ENCODE measurements at places on chromosomes 4 and X.

- DNase-seq, result no peak
These were observed 1090.9 kb upstream of the INTU start for GRCh38 chr4:126541820-126542219.

DNA sequence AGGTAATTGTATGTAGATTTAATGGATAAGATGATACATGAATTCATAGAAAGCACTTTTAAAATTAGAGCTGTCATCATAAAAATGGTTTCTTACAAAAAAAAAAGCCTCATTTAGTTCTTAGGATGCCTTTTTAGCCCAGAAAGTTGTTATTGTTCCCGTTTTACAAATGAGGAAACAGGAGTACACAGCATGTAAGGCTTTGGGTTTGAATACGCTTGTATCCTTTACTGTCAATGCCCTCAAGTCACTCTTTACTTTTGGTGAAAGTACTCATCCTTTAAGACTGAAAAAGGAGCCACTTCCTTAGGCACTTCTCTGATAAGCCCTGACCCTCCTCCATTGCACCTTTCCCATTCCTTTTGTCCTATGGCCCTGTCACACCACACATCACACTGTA lies 4.9 kb downstream of the EREG start:
- DNase-seq, result no peak

DNA sequence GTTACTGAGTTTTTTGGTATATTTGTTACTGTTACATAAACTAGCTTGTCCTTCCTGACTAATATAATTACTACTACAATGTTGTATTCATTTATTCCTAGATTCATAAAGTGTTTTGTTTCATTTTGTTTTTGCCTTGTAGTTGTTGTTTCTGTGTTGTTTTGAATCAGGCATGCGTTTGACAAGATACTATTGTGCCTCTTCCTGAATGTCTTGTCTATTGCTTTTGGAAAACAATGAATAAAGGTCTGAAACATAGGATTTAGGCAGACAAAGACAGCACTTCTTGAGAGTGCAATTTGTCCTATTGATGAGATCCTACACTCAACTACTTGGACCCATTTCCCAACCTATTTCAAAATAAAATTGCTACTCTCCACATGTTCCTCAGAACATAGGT lies 630.4 kb upstream of the BOD1L1 start:
- no peak for DNase-seq

GRCh38 chrX:101595739-101596419 lies 21.9 kb downstream of the ARMCX6 start:
- no peak for DNase-seq

DNA sequence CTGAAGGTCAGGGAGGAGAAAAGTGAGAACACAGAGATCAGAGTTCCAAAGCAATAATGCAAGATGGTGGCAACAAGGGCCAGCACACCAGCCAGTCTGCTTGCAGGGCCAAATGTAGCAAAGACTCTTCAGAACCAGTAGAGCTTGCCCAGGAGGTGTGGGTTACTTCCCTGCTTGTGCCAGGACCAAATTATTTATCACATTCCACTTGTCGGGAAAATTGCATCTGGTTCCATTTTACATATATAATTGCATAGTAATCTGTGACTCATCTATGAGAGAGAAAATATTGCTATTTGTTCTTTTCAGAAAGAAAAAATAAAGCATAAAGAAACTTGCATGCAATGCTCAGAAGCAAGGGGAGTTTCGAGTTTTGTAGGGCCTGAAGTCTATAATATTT lies 41.4 kb downstream of the MAML3 start:
- no peak for DNase-seq

GRCh38 chr4:152044331-152045036 lies 283.7 kb upstream of the GATB start:
- DNase-seq, result no peak

DNA sequence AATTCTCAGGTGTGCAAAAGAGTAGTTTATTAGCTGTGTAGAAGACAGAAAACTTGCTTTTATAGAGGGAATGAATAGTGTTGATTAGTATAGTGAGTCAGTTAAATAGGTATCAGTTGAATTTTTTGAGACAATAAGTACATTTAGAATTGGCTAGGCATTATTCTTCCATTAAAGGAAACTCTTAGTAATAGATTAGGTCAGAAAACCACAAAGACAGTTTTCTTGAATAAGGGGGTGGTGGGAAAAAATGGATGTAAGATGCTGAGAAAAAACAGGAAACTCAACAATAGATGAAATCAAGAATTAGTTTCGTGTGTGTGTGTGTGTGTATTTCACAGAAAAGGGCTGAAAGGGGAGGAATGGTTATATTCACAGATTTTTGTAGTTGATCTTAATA lies 16.8 kb downstream of the CD38 start:
- DNase-seq, result no peak

- no peak for DNase-seq
These were observed 75.6 kb upstream of the FAM9C start for GRCh38 chrX:13120017-13120416.

DNA sequence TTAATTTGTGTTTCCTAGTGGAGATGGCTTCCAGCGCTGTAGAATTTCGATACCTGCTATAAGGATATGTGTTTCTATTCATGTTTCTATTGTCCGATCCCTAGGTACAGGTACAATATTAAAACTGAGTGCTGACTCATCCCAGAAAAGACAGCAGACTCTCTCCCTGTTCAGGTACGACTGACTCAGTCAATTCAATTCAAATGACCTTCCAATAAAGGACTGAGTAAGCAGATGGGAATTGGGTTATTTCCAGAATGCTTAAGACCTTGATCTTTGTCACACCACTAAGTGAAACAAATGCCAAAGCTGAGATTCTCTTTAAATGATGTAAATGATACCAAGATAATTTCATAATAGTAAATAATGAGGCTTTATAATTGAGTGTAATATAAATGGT lies 1596.9 kb downstream of the RPA4 start:
- no peak for DNase-seq

- no peak for DNase-seq
These were observed 58.2 kb upstream of the FBXW7 start for GRCh38 chr4:152594057-152594456.

DNA sequence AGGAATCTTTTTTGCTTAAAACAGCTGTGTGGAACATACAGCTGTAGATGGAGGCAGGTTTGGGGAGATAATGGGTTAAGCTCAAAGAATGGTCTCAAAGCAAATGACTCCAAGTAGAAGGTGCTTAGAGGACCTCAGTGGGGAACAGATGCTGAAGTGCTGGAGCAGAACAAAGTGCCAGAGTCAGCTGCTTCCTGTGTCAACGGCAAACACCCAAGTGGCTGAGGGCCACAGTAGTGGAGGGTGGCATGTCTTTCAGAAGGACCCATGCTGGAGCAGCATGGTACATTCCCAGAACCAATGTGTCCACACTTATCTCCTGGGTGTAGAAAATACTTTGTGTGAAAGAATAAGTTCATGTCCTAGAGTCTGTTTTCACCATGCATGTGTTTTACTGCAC lies 197.5 kb downstream of the CCNG2 start:
- no peak for DNase-seq

GRCh38 chr4:78552389-78553042 lies 946 bp downstream of the ANXA3 start:
- no peak for DNase-seq

DNA sequence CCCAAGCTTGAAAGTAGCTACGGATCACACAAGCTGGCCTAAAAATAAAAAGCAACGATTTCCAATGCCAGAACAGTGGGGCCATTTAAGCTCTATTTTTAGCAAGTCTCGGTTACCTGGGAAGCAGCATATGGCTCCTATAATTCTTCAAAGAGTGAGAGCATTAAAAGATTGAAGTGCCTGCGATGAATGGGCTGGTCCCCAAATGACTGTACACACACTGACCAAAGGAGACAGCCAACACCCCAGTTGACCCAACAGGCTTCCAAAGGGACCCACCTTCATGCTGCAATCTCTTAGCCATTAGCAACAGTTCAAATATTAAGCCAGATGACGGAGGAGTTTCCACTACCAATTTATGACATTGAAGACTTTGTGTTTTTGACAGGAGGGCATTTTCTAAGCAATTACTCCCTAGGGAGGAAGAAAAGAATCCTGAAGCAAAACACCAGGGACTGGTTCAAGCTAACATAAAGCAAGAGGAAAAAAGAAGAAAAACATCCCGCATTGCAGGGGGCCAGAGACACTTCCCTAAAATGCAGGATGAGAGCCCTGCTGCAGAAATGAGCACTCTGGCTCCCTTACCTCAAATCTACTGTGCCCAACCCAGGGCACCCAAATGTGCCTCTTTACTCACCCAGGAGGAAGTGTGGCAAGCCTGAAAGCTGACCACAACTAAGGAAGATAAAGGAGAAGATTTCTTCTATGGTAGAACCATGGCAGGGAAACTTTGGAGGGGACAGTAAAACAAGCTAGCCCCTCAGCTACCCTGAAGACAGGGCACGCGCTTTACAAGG lies 21.6 kb downstream of the SH3KBP1 start:
- DNase-seq, result no peak

GRCh38 chrX:47620303-47620685 lies 637 bp upstream of the SYN1 start:
- no peak for DNase-seq

DNA sequence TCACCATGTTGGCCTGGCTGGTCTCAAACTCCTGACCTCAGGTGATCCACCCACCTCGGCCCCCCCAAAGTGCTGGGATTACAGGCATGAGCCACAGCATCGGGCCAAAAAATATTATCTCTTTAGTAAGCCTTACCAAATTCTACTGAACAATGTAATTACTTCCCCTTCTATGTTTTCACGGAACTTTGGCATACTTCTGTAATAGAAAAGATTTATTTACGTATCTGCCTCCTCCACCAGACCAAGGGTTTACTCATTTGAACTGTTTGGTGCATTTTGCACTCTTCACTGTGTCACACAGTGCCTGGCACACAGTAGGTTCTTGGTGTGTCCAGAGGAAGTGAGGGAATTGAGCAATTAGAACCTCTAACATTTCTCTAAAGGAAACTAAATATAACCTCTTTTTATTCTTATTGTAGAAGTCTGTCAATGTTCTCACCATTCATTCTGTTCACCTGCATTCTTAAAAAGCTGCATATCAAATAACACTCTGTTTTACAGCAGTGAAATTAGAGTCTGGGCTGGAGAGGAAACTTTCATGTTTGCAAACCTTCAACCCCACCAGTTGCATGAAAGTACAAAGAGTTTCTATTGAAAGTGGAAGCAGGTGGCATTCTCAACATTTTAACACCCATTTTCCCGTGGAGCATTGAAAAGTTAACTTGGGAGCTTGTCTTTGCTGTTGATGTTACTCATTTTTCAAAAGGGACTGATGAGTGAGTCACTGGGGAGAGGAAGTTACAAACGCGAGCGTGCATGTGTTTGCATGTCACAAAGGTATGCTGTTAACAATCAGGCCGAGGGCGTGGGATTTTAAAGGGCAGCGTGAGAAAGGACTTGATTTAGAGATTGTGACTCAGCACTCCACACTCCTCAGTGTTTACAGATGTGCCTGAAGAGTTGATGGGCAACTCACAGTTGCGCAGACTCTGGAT lies 314.1 kb downstream of the STK32B start:
- no peak for DNase-seq

DNA sequence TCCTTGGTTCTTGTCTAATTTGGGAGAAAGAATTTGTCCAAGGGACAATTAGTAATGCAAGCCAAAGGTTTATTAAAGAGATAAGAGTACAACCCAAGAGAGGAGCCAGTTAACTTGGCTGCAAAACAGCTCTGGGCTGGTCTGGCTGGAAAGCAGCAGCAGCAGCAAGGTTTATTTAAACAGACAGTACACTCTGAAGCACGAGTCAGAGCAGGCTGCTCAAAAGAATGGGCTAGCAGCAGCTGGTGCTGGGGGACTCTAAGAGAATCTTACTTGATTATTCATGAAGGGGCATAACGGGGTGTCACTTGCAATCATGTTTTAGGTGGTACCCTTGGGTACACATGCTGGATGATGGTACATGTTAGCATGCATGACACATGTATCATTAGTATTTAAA lies 17.1 kb upstream of the CT47C1 start:
- no peak for DNase-seq

DNA sequence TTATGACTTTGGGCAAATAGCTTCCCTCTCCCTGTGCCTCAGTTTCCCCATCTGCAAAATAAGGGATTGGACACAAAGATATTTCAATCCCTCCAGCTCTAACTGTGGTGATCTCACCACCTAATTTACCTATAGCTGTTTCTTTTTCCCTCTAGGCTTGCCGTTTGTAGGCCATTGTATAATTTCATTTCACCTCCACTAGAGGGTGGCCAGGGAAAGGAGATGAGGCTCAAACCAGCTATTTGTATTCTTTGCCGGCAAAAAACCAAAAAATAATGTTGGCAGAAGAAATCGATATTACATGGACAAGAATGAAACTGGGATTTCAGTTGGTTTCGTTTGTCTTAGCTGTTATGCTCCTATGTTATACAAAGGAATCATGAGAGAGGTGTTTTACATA lies 36.1 kb upstream of the DOCK11 start:
- no peak for DNase-seq

GRCh38 chr4:68861057-68861456 lies 45.3 kb downstream of the UGT2B10 start:
- no peak for DNase-seq

- no peak for DNase-seq
These were observed 1.2 kb downstream of the PRMT9 start for GRCh38 chr4:147682755-147683154.

DNA sequence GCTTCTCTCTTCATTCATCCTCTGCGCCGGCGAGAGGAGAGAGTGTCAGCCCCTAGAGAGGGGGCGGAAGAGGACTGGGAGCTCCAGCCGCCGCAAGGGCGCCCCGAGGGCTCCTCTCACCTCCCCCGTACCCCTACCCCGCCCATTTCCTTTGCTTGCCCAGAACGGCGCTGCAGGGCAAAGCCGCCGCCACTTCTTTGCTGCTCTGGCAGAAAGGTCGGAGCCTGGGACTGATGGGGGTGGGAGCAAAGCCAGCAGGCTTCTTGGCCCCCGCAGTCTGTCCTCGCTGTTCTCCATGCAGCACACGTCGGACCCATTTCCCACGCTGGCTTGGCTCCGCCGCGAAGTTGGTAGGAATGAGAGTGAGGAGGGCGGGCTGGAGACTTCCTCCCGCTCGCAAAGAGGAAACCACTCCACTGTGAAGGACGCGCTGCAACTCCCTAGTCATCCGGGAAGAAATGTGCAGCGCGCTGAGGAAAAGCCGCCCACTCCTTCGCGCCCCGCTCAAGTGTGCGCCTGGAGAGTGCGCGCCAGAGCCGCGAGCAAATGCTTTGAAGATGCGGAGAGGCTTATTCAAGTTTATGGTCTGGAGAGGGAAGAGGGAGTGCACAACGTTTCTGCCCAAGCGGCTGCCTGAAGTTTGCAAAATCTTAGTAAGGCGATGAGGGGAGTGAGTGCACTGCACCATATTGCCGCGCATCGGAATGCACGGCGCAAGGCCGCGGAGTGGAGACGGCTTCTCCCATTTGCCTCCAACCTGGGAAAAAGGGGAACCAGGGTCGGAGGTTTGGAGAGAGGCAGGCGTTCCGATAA lies 2.8 kb upstream of the PCDH7 start:
- DNase-seq, result no peak

GRCh38 chr4:179029683-179030082 lies 1587.4 kb upstream of the AGA start:
- no peak for DNase-seq

DNA sequence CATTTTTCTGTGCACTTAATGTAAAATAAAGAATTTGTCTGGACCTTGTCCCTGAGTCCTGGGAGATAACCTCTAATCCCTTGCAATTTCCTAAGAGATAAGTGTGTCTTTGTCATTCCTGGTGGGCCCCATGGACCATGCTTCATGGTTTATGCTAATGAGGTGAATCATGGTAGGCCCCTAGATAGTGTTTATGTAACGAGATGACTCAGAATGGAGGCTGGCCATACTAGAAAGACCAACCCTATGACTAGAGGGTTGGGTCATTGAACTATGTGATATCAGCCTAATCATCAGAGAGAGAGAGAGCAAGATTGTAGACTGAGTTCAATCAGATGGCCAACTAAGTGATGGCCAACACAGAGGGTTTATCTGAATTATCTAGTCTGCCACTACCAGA lies 64.2 kb upstream of the NHSL2 start:
- no peak for DNase-seq
